ENCODE measurements at places on chromosomes 11 and 22. TPM values are rescaled to one million over a fixed set of nuclear protein-coding genes. Genes with fewer than 3 reads are reported as not detected.

Gene RIMBP3B
- total RNA-seq: 0.71 TPM

Gene RAD9A
- total RNA-seq: 28.7 TPM

Gene DKK3
- total RNA-seq: 19.3 TPM

Gene TRPM5
- total RNA-seq: not detected

Gene TBX10
- total RNA-seq: not detected

Gene KRTAP5-2
- not detected for total RNA-seq

Gene KLHDC7B
- not detected for total RNA-seq

Gene CABP4
- total RNA-seq: not detected

Gene CRYBB3
- total RNA-seq: not detected

Gene ANO9
- total RNA-seq: 1.3 TPM

Gene OR8U1
- total RNA-seq: not detected

Gene LGR4
- total RNA-seq: 39.9 TPM

Gene APOBEC3C
- total RNA-seq: 27.5 TPM

Gene SLC35F2
- 39.6 TPM for total RNA-seq

Gene CACNA1I
- 0.06 TPM for total RNA-seq

Gene MUC2
- total RNA-seq: 0.21 TPM

Gene PIWIL4
- 0.40 TPM for total RNA-seq

Gene PLEKHB1
- total RNA-seq: 0.81 TPM

Gene CDHR5
- not detected for total RNA-seq

Gene TMEM121B
- 0.09 TPM for total RNA-seq

Gene CTSF
- total RNA-seq: 40.9 TPM

Gene ADAMTS15
- total RNA-seq: 4.7 TPM

Gene PAAF1
- 11.4 TPM for total RNA-seq

Gene CCDC188
- total RNA-seq: not detected
